Muscle of leg (tissue), 16 donors: ENCODE measurements at places on chromosomes 12 and 14. TPM values are rescaled to one million over a fixed set of nuclear protein-coding genes. Genes with fewer than 3 reads are reported as not detected.

DNA sequence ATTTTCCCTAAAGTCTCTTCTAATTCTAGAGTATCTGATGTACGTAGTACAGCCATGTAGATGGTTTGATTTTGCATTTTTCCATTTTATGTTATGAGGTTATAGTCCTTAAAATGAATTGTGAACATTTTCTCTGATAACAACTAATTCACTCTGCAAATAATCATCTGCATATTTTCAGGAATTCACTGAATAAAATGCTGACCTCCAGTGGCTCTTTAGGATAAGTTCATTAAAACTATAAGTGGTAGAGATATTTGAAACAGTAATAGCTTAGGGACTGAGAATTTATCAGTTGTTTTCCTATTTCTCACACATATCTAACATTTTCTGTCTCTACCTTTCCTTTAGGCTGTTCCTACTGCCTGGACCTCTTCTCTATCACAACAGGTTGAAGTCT lies 4.4 kb downstream of the MSRB3 start:
- no peak for DNase-seq
- H3K36me3 ChIP-seq: no peaks in the 10 kb centered on the region
- peaks cover 2% of the 10 kb centered on the region for H3K27me3 ChIP-seq
- H3K4me3 ChIP-seq: no peak overlapping the region
- no peak overlapping the region for H3K27ac ChIP-seq
- peaks cover 4% of the 10 kb centered on the region for H3K4me1 ChIP-seq

DNA sequence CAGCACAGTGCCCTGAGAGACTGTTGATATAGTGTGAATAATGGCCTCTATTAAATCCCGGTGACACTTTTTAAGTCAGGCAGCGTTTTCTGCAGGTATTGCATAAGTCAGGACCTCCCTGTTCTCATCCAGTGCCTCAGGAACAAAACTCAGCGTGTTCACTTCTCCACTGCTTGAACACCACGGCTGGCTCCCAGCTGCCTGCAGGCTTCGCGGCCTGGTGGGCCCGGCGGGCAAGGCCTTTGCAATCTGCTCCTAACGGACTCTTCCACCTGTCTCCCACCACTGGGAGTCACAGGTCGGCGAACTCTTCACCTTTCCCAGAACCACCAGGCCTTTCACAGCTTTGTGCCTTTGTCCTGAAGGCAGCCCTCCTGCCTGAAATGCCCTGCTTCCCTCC lies 18.7 kb downstream of the RFX4 start:
- no peak overlapping the region for H3K4me3 ChIP-seq
- no peak overlapping the region for H3K27ac ChIP-seq
- peaks cover 4% of the 10 kb centered on the region for H3K27me3 ChIP-seq
- no peak for DNase-seq

GRCh38 chr14:36477266-36477665 lies 42.8 kb downstream of the NKX2-1 start:
- H3K27ac ChIP-seq: no peak overlapping the region
- no peaks in the 10 kb centered on the region for H3K4me1 ChIP-seq
- H3K27me3 ChIP-seq: no peaks in the 10 kb centered on the region

DNA sequence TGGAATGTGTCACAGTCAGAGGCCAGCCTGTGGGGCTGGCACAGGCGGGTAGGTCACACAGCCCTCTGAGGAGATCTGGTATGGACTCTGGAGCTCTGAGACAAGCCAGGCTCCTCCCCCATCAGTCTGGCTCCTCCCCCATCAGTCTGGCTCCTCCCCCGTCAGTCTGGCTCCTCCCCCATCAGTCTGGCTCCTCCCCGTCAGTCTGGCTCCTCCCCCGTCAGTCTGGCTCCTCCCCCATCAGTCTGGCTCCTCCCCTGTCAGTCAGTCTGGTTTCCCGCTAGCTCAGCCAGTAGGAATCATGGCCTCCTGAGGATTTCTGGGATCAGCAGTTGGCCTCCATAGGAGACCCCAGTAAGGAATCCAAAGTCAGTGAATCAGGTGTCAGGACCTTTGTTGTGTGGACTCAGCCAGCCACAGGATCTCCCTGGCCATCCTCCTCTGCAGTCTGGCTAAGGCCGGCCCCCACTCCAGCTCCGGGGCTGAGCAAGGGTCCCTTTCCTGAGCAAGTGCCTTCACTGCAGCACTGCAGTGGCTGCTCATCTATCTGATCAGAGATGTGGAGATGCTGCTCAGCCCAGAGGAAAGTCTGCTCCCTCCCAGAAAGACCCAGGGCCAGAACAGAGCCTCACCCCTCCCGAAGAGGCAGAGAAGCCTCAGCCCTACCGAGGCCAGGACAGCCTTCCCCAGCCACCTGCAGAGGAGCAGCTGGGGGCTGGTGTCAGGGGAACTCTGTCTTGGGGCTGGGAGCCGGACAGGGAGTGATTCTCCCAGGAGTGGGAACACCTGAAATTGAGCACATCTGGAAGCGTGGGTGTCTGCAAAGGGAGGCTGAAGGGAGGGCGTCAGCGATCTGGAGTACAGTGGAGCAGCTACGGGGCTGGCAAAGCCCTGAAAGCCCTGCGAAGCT lies 35.7 kb downstream of the IQSEC3 start:
- no peaks in the 10 kb centered on the region for H3K36me3 ChIP-seq
- H3K27ac ChIP-seq: no peak overlapping the region
- H3K4me1 ChIP-seq: peaks cover 17% of the 10 kb centered on the region
- DNase-seq: no peak
- H3K4me3 ChIP-seq: no peak overlapping the region

DNA sequence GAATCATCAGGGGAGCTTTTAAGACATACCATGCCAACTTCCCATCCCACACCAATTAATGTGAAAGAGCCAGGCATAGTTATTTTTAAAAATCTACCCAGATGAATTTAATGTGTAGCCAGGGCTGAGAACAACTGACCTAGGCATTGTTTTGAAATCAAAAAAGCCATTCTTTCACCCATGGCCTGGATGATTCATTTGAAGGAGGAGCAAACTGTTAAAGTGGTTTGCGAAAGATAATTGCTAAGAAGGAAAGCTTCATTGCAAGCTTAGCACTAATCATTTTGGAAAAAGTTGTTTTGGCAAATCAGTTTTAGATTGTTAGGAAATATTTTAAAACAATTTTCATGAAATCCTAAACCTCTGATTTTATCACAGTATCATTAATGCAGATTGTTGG lies 2.1 kb upstream of the GTSF1 start:
- H3K4me1 ChIP-seq: no peaks in the 10 kb centered on the region
- no peaks in the 10 kb centered on the region for H3K27me3 ChIP-seq
- no peak overlapping the region for H3K27ac ChIP-seq
- no peak for DNase-seq

DNA sequence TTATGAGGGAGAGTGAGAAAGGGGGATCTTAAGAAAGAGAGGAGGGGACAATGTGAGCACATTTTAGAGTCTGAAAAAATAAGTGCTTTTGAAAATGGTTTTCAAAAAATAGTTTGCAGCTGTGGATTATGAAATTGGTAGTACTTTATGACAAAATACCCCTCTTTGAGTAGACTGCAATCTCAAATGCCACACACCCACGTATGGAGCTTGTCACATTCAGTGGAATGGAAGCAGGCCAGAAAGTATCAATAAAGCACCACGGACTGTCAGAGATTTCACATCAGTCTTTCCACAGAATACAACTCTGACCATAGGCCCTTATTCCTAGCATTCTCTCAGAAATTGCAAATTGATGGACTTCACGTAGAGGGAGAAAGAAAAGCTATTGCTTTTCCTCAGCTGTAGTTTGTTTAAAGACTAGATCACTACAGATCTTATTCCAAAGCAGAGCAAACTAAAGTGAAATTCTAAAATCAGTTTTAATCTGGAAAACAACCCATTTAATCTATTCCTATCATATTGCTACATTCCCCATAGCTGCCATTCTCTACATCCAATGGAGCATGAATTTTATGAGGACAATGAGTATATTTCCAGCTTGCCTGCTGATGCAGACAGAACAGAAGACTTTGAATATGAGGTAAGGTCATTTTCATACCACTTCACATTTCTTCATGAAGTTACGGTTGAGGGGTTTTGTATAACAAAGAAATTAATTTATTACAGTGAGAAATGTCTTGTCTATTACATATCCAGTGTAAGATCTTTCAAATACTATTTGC lies 321.3 kb downstream of the PDZRN4 start:
- H3K27ac ChIP-seq: no peak overlapping the region
- no peaks in the 10 kb centered on the region for H3K36me3 ChIP-seq
- H3K27me3 ChIP-seq: no peaks in the 10 kb centered on the region
- no peak for DNase-seq
- H3K4me3 ChIP-seq: no peak overlapping the region

KLRC4 gene
- polyA plus RNA-seq: 0.11 TPM
